ENCODE measurements at places on chromosomes 4 and X.

GRCh38 chr4:152684007-152684406 lies 4.2 kb upstream of the TMEM154 start:
- DNase-seq, result no peak

DNA sequence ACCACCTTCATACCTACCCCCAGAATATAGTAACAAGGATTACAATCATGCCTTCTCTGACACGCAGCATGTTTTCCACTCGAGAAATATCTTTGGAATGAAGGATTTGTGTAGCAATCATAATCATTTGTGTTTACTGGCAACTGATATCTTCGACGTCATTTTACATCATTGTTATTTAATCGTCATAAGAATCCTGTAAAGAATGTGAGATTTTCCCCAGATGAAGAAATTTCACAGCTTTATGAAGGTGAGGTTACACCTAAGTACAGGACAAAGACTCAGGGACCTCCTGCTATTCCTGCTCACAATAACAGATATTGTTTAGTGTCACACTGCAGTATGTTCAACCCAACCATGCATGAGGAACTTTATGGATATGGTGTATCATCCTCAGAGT lies 198.2 kb upstream of the LDB2 start:
- DNase-seq, result no peak

DNA sequence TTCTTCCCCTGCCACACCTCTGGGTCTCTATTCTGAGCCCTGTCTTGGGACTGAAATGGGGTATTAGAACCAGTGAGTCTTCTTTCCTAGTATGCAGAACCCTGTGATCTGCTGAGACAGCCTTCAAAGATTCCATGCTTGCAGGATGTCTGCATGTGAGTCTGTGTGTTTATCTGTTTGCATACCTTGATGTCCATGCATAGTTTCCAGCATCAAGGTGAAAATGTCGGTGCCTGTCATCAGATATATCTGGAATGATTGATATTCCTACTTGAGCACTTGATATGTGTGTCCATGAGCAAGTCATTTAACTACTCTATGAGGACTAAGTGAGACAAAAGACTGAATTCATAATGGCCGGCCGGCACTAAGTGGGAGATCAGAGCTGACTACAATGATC lies 117.0 kb upstream of the HS3ST1 start:
- no peak for DNase-seq

- DNase-seq, result no peak
Observed at GRCh38 chrX:39759526-39760224, 338.1 kb downstream of the BCOR start.

- DNase-seq, result no peak
Observed at GRCh38 chr4:189869236-189869635, 71.4 kb upstream of the FRG1 start.

DNA sequence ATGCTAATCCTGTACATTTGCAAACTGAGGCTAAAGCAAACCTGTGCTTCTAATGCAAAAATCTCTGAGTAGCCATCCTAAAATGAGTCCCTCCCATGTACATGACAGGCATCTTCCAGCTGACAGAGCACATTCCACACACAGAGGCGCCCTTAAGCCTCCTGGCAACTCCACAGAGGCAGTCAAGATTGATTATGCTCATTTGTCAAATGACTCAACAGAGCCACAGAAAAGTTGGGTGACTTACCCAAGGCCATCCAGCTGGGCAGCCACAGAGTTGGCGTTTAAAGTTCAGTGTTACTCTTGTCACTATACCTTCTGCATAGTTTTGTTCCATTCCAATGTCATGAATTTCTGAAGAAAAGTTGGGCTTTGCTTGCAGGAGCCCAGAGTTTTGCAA lies 394.6 kb upstream of the FGF13 start:
- DNase-seq, result no peak

DNA sequence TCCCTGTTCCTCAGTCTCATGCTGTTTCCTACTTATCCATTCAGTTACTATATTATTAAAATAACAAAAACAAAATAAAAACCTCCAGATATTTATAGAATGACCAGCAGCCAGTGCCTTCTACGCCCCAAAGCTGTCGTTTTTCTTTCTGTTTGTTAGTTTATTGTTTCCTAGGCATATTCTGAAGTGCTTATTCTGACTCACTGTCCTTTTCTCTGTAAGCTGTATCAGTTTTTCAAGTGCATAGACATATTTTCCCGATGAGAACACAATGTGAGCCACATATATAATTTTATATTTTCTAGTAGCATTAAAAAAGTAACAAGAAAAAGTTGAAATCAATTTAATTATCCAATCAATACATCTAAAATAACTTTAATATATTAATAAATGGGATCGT lies 2158.6 kb upstream of the TENM3 start:
- no peak for DNase-seq

DNA sequence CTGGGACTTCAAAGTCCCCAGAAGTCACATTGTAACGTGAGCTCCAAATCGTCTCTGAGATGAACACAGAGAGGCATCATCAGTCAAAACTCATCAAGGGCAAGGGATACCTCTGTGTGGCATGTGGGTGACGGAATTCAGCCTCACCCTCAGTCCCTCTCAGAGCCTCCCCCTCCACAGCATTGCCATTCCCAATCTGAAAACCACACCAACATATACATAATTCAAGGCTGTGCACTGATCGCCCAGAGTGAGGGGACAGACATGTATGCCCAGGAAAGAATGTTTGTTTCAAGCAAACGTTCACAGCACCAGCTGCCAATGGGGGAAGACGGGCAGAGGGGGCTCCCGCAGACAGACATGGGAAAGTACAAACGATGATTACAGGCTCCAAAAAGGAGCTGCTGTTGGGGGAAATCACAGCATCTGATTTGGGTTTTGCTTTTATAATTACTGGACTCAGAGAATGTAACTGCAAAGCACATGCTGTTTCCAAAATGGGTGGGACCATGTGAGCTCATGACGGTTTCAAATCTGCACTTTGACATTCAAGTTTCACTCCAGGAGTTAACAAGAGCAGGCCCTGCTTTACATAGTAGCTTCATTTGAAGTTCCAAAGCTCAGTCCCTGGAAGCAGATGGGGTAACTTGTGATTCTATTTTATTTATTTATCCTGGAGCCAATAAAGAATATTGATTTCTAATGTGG lies 88.3 kb downstream of the CLCN4 start:
- no peak for DNase-seq

DNA sequence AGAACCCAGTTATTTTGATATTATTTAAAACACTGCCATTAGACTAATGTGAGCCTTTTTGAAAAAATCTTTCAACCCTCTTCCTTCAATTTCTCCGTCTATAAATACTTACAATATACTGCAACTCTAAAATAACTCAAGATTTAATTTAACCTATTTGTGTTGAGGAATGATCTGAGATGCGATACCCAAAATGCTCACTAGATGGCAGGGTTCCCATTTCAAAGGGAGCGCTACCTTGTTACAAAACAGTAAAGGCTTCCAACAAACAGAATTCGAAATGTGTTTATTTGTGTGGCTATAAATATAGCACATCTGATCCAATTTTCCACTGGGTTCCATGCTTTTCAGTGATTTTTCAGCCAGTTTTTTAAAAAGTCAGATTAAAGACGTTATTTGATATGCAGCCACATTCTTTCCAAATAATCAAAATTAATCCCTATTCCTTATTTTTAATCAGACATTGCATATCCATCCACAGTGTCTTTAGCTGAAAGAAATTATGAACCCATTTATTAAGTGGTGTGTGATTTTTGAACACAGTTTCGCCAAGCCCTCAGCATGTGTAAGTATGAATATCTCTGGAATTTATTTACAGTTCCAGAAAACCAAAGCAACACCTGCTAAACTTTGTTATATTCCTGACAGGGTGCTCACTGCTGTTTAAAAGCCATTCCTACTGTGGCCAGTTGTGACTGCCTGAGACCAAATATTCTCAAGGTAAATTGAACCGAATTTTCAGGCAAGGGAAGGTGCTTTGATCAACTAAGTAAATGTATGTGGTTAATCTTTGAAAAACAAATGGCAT lies 668.0 kb upstream of the LCORL start:
- no peak for DNase-seq

DNA sequence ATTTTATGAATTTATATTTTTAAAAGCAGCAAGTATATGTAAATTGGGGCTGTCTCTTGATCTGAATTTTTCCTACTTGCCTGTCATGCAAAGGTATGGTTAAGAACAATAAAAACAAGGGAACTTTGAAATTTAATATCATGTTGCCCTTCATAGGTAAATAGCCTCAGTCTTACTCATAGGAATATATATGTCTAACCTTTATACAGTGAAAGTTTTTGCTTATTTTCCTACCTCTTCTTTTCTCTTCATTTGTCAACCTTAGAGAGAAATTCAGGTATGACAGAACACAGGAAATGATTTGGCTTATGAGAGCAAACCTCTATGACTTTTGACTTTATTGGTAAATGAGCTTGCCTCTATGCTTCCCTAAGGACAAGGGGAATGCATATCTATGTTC lies 716.0 kb downstream of the CENPC start:
- no peak for DNase-seq

DNA sequence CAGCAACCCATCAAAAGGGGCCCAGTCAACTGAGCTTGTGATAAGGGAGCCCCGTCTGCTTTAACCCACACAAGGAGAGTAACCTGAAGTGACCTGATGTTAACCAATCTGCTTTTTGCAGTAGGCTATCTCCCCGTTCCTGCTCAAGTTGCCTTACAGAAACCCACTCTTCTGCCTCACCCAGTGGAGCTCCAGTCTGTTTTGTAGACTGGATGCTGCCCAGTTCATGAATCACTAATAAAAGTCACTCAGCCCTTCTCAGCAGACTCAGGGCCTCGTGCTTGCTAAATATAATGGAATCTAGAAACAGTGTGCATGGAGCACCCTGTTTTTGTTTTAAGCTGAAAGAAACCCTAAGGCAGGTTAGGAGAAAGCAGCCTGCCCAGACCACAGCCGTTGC lies 312.3 kb downstream of the FBXW7 start:
- DNase-seq, result no peak

GRCh38 chr4:146340798-146341197 lies 126.5 kb downstream of the REELD1 start:
- DNase-seq, result no peak

DNA sequence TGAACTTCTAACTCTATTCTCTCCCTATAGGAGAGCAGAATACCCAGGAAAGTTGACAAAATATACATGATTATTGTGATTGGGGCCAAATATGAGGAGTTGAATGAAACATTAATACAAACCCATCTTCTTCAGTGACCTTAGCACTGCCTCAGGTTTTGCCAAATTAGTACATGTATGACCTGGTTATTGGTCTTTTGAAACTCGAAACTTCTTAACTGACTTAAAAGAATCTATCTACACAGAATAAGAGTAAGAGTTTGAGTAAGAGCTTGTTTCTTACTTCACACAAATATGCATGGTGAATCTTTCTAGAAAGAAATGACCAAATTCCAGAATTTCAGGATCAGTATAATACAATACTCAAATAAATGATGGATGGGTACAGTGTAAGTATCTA lies 213.0 kb upstream of the GK2 start:
- no peak for DNase-seq

- no peak for DNase-seq
Observed at GRCh38 chrX:340641-341423, 22.2 kb upstream of the GTPBP6 start.

GRCh38 chrX:9317176-9317575 lies 147.7 kb upstream of the TBL1X start:
- DNase-seq, result no peak

GRCh38 chrX:37802028-37802427 lies 22.2 kb downstream of the CYBB start:
- no peak for DNase-seq

DNA sequence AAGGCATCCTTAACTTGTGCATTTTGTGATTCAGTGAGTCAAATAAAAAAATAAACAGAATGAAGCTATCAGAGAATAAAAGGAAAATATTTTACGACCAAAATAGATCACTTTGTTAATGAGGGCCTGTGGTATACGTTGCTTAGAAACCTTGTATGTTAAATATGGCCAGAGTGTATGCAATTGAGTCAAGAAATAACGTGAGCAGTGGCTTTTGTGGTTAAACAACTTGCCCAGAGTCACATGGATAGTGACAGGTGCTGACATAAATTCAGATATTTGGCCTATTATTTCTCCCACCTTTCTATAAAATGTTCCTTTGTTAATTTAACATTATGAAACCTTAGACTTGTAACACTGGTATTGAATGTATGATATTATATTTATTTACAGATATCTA lies 393.4 kb downstream of the PABPC4L start:
- DNase-seq, result no peak

- no peak for DNase-seq
Observed at GRCh38 chrX:21255032-21255618, 119.1 kb upstream of the CNKSR2 start.

GRCh38 chr4:90798948-90799347 lies 671.8 kb downstream of the CCSER1 start:
- no peak for DNase-seq

DNA sequence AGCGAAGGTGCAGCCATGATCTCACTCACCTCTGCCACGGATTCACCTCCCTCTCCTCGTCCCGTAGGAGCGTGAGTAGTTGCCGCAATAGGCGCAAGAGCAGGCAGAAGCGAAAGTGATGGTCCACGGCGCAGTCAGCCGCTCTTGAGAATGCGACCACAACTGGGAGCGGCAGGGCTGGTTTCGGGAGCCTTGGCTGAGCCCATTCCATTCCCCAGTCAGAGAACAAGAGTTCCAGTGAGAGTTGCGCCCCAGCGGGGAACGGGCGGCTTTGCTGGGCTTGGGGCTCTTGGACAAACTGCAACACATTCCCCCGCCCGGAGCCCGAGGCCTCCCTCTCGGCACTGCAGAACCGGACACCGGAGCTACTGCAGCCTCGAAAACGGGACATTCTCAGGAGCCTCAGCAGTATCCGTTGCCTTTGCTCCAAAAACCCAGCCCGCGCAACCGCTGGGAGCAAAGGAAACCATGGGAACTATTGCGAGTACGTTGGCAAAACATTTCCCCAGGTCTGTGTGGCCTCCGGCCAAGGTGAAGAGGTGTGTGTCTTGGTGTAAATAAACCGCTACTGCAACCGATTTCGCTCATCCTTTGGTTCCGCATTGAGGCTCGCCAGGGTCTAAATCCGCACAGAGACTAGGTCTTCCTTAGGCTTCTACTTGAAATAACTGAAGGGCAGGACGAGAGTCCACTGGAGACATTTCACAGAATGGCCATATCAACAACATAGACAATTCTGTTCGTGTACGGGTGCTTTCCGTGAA lies 5.7 kb upstream of the ZBTB33 start:
- no peak for DNase-seq

DNA sequence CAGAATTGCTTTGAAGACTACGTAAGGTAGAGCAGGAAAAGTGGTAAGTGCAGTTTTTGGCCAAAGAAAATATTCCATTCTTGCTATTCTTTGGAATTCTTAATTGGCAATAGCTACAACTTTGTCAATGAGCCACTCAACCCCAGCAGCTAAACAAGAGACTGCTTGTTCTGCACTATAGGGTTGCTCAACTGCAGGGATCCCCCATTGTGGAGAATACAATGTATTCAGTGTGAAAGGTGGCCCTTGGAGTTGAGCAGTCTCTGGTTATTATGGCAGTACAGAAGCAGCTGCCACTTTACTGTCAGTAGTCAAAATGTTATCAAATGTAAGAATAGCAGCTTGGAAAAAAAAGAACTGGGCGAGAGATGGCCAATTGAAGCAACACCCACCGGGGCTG lies 808.7 kb downstream of the CENPC start:
- no peak for DNase-seq

Measured in GM12878 (cell line).